ENCODE measurements at places on chromosomes 12 and 14. TPM values are rescaled to one million over a fixed set of nuclear protein-coding genes. Genes with fewer than 3 reads are reported as not detected.
A peak's percentile ranks its signal among the peaks of the same experiment; 100 is the strongest.

DNA sequence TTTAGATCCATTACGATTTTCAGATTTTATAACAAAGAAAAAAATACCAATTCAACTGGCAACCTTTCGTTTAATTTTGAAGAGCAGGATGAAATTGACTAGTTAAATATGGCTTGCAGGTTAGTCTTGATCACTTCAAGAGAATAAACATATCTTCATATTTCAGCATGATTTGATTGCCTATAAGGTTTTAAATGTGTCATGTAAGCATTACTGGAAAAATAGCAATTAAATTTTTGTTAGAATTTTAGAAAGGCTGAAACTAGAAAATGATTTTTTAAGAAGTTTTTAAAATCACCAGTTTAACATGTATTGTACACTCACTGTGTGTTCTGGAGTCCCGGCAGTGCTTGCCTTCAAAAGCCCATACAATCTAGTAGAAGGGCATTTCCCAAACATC, 310.2 kb upstream of the DIO2 start:
- DNase-seq: no peak
- H3K36me3 ChIP-seq: peaks cover 10% of the 10 kb centered on the region
- H3K27ac ChIP-seq: no peak overlapping the region
- H3K4me1 ChIP-seq: no peaks in the 10 kb centered on the region
- no peaks in the 10 kb centered on the region for H3K27me3 ChIP-seq

GRCh38 chr14:95236221-95236620, 78.9 kb upstream of the DICER1 start:
- DNase-seq: no peak
- H3K4me1 ChIP-seq: peaks cover 45% of the 10 kb centered on the region
- H3K27ac ChIP-seq: no peak overlapping the region
- no peak overlapping the region for H3K4me3 ChIP-seq

- no peak for DNase-seq
- H3K27ac ChIP-seq: no peak overlapping the region
- H3K4me1 ChIP-seq: no peaks in the 10 kb centered on the region
- H3K4me3 ChIP-seq: no peak overlapping the region
These were observed 70.4 kb upstream of the SFSWAP start for GRCh38 chr12:131640525-131640924.

KRT77 gene
- not detected for total RNA-seq

DNA sequence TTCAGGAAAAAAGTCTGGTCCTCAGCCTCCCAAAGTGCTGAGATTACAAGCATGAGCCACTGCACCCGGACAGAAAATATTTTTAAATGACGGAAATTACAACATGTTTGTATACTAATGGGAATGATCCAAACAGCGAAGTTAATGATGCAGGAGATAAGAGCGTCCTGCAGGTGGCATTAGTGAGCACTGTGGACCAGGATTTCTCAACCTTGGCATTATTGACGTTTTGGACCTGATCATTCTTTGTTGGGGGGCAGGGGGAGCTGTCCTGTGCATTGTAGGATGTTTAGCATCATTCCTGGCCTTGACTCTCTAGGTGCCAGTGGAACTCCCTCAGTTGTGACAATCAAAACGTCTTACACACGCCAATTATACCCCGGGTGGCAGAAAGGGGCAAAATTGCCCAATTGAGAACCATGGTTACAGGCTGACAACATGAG, 34.1 kb downstream of the SCFD1 start:
- no peaks in the 10 kb centered on the region for H3K4me1 ChIP-seq
- peaks cover 5% of the 10 kb centered on the region for H3K36me3 ChIP-seq
- peak overlapping the region; percentile 14 for H3K27ac ChIP-seq
- no peaks in the 10 kb centered on the region for H3K27me3 ChIP-seq
- H3K4me3 ChIP-seq: no peak overlapping the region
- no peak for DNase-seq

CNTN1 gene
- total RNA-seq: 18.0 TPM

RTN1 gene
- 20.7 TPM for total RNA-seq

GRCh38 chr12:87796961-87797516, 232.2 kb downstream of the C12orf50 start:
- H3K36me3 ChIP-seq: no peaks in the 10 kb centered on the region
- H3K4me3 ChIP-seq: no peak overlapping the region
- H3K4me1 ChIP-seq: no peaks in the 10 kb centered on the region
- no peak for DNase-seq

DNA sequence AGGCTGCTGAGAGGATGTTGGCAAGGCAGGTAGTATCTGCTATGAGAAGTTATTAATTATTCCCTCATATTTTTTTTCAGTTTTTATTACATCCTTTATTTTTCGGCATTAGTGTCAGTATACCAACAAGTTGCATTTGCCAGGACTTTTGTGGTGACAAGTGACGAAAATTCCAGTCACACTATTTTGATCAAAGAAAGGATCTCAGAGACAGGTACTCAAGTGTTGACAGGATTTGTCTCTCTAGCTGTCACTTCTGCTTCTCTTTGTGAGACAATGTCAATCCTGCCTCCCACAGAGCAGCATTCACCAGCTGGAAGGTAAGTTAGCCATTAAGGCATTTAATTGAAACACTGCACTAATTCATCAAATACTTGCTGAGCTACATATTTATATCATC, 18.0 kb upstream of the IFNG start:
- no peak for DNase-seq
- H3K27me3 ChIP-seq: no peaks in the 10 kb centered on the region
- no peak overlapping the region for H3K27ac ChIP-seq
- H3K4me3 ChIP-seq: no peak overlapping the region
- no peaks in the 10 kb centered on the region for H3K36me3 ChIP-seq

GRCh38 chr12:108884116-108885012, 4.5 kb downstream of the DAO start:
- peak; percentile 53 for DNase-seq
- H3K27ac ChIP-seq: no peak overlapping the region
- H3K4me1 ChIP-seq: no peaks in the 10 kb centered on the region
- H3K36me3 ChIP-seq: no peaks in the 10 kb centered on the region
- no peaks in the 10 kb centered on the region for H3K27me3 ChIP-seq
- no peak overlapping the region for H3K4me3 ChIP-seq

DNA sequence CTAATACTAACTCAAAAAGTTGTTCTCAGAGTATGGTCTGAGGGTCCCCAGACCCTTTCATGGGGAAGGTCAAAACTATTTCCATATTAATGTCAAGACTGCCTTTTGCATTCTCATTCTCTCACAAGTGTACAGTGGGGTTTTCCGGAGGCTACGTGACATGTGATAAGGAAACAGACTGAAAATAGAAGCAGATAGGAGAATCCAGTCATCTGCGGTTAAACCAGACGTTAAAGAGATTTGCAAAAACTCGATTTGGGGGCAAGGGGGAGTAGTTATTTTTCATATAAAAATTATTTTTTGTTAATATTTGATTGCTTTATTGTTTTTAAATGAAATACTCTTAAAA, 1.0 kb upstream of the NAP1L1 start:
- DNase-seq: no peak
- no peaks in the 10 kb centered on the region for H3K27me3 ChIP-seq
- H3K36me3 ChIP-seq: no peaks in the 10 kb centered on the region
- peak overlapping the region; percentile 92 for H3K4me3 ChIP-seq
- H3K4me1 ChIP-seq: no peaks in the 10 kb centered on the region

GRCh38 chr12:103887738-103888137, 42.5 kb upstream of the HSP90B1 start:
- no peak for DNase-seq
- no peak overlapping the region for H3K4me3 ChIP-seq
- H3K4me1 ChIP-seq: no peaks in the 10 kb centered on the region
- no peaks in the 10 kb centered on the region for H3K27me3 ChIP-seq

GRCh38 chr12:26389343-26389742, 194.0 kb downstream of the SSPN start:
- no peaks in the 10 kb centered on the region for H3K27me3 ChIP-seq
- H3K4me1 ChIP-seq: no peaks in the 10 kb centered on the region
- H3K36me3 ChIP-seq: no peaks in the 10 kb centered on the region

- H3K27me3 ChIP-seq: no peaks in the 10 kb centered on the region
- no peak for DNase-seq
- H3K4me1 ChIP-seq: no peaks in the 10 kb centered on the region
- no peak overlapping the region for H3K4me3 ChIP-seq
These were observed 9.9 kb downstream of the TUNAR start for GRCh38 chr14:95886366-95887056.

- no peak overlapping the region for H3K27ac ChIP-seq
- no peak overlapping the region for H3K4me3 ChIP-seq
- DNase-seq: no peak
These were observed 37.2 kb downstream of the CFAP251 start for GRCh38 chr12:121955258-121956237.

CEBPE gene
- total RNA-seq: not detected

GRCh38 chr12:32661706-32662105, 17.4 kb upstream of the DNM1L start:
- no peaks in the 10 kb centered on the region for H3K27me3 ChIP-seq
- H3K4me3 ChIP-seq: no peak overlapping the region
- no peak overlapping the region for H3K27ac ChIP-seq
- DNase-seq: no peak
- H3K36me3 ChIP-seq: no peaks in the 10 kb centered on the region
- no peaks in the 10 kb centered on the region for H3K4me1 ChIP-seq

- H3K4me1 ChIP-seq: no peaks in the 10 kb centered on the region
- no peak for DNase-seq
- peaks cover 10% of the 10 kb centered on the region for H3K36me3 ChIP-seq
- H3K4me3 ChIP-seq: no peak overlapping the region
- no peaks in the 10 kb centered on the region for H3K27me3 ChIP-seq
- H3K27ac ChIP-seq: no peak overlapping the region
These were observed 132.9 kb upstream of the AEBP2 start for GRCh38 chr12:19306366-19306765.

- no peak overlapping the region for H3K4me3 ChIP-seq
- no peaks in the 10 kb centered on the region for H3K27me3 ChIP-seq
- H3K4me1 ChIP-seq: no peaks in the 10 kb centered on the region
- no peaks in the 10 kb centered on the region for H3K36me3 ChIP-seq
These were observed 167.4 kb upstream of the HMGA2 start for GRCh38 chr12:65656891-65657351.

TGFB3 gene
- total RNA-seq: 3.1 TPM
